A549 treated with Hydrocortisone at 1 μM for 4 hours (cell line): ENCODE measurements at places on chromosomes 13 and 19. TPM values are rescaled to one million over a fixed set of nuclear protein-coding genes. Genes with fewer than 3 reads are reported as not detected.

NXNL1 gene
- total RNA-seq, result not detected in 5 replicates

SELENOV gene
- not detected in 5 replicates for total RNA-seq

HRC gene
- 0.03 TPM in 1 of 5 replicates, not detected in the others for total RNA-seq

COX7A1 gene
- total RNA-seq, result not detected in 5 replicates

FPR3 gene
- not detected in 5 replicates for total RNA-seq

CASP14 gene
- total RNA-seq, result not detected in 5 replicates

PROZ gene
- total RNA-seq, result not detected in 5 replicates

CCDC61 gene
- 3.8 to 4.9 TPM (median 4.6 TPM) in 5 replicates for total RNA-seq

SLC25A41 gene
- total RNA-seq, result 0.08 to 0.13 TPM (median 0.12 TPM) in 3 of 5 replicates, not detected in the others

PLA2G4C gene
- 8.7 to 15.2 TPM (median 11.2 TPM) in 5 replicates for total RNA-seq

IGFL3 gene
- 0.35 to 0.39 TPM in 2 of 5 replicates, not detected in the others for total RNA-seq

BEST2 gene
- total RNA-seq, result 2.0 to 2.9 TPM (median 2.3 TPM) in 5 replicates

FUT6 gene
- not detected in 5 replicates for total RNA-seq

CRB3 gene
- 3.1 to 4.6 TPM (median 4.2 TPM) in 5 replicates for total RNA-seq

MYO1F gene
- total RNA-seq, result 0.22 to 0.32 TPM (median 0.24 TPM) in 5 replicates

CDK8 gene
- 9.7 to 14.1 TPM (median 11.9 TPM) in 5 replicates for total RNA-seq

MIA gene
- not detected in 5 replicates for total RNA-seq

CLEC17A gene
- total RNA-seq, result not detected in 5 replicates

DNMT1 gene
- 53.4 to 60.4 TPM (median 58.5 TPM) in 5 replicates for total RNA-seq

NUDT19 gene
- 33.7 to 38.1 TPM (median 34.6 TPM) in 5 replicates for total RNA-seq

KCTD4 gene
- not detected in 5 replicates for total RNA-seq

OSCAR gene
- 0.20 to 0.41 TPM (median 0.27 TPM) in 5 replicates for total RNA-seq

LILRA6 gene
- 0.08 TPM in 1 of 5 replicates, not detected in the others for total RNA-seq

ZNF536 gene
- total RNA-seq, result 0.15 TPM in 1 of 5 replicates, not detected in the others

HPN gene
- total RNA-seq, result 0.06 to 0.20 TPM (median 0.20 TPM) in 3 of 5 replicates, not detected in the others

LGALS14 gene
- not detected in 5 replicates for total RNA-seq

KLF2 gene
- total RNA-seq, result 15.4 to 33.7 TPM (median 25.2 TPM) in 5 replicates

C1QTNF9 gene
- total RNA-seq, result not detected in 5 replicates

SPACA6 gene
- total RNA-seq, result 10.0 to 14.7 TPM (median 13.1 TPM) in 5 replicates

RASIP1 gene
- 0.31 to 0.66 TPM (median 0.43 TPM) in 5 replicates for total RNA-seq

CCDC159 gene
- total RNA-seq, result 3.6 to 4.9 TPM (median 4.6 TPM) in 5 replicates
